ENCODE measurements at places on chromosomes 1 and 21.

DNA sequence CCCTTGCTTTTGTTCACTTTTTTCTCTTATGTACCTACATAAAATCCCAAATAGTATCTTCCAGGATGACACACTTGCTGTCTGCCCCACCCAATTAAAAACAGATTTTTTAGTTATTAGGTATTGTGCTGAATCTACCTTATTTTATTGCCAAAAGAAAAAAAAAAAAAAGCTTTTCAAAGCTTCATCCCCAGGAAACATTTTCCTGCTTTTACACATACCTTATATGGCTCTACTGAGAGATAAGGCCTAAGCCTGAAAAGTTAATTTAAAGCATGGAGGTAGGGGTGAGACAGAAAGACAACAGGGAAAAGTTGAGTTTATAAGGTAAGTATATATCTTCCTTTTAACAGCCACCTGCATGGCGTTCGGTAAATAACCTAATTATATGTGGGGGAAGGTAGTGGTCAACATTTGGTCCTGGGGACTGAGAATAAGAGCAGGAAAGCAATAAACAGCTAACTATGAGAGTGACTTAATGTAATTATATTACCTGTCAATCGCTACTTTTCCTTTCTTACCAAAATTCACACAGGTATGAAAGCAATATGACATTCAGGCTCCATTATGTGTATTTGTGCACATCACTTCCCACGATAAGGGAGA is 54.6 kb upstream of the BOLA1 start:
- no peak for DNase-seq

DNA sequence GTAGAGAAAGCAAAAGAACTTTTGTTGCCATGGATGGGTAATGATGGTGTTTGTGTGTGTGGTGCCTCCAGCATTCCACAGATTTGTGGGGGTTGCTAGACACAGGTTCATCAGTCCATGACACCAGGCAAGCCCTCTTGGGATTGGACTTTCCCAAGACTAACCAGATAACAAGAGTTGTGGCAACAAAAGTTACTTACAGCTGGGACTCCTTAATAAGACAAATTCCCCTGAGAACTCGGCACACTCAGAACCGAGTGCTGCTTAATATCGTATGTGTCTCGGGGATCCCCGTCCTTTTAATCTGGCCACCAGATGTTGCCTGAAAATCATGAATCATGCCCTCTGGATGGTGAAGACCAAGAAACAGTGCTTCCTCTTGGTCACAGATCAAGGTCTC is 193.3 kb downstream of the AJAP1 start:
- no peak for DNase-seq

- no peak for DNase-seq
Measured at GRCh38 chr1:32427264-32427963, 33.2 kb upstream of the BSDC1 start.

GRCh38 chr1:183633676-183634343 is 1.8 kb downstream of the ARPC5 start:
- DNase-seq, result no peak

DNA sequence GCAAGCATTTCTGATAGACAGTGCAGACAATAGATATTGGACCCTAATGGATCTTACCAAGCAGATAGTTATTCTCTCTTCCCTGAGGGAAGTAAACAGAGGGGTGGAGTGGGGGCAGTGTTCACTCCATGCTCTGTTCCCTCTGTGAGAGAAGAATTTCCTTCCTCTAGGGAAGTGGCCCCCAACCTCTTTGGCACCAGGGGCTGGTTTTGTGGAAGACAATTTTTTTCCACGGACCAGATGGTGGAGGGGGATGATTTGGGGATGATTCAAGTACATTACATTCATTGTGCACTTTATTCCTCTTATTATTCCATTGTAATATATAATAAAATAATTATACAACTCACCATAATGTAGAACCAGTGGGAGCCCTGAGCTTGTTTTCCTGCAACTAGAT is 459.9 kb downstream of the ADGRL2 start:
- no peak for DNase-seq

DNA sequence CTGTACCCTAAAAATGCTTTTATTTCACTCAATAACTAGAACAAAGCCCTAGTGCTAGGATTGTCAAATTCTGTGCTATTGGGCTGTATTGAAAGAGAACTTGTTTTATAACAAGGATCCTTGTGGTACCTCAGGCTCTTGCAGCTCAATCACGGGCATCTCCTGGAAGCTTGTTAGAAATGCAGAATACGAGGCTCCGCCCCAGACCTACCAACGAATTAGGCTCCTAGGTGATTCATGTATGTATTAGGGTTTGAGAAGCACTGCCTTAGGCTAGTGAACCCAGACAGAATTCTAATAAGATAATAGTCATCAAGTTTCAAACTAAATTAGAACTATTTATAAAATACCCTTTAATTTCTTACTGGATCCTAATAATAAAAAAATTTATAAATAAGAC is 45.6 kb downstream of the ZZZ3 start:
- no peak for DNase-seq

DNA sequence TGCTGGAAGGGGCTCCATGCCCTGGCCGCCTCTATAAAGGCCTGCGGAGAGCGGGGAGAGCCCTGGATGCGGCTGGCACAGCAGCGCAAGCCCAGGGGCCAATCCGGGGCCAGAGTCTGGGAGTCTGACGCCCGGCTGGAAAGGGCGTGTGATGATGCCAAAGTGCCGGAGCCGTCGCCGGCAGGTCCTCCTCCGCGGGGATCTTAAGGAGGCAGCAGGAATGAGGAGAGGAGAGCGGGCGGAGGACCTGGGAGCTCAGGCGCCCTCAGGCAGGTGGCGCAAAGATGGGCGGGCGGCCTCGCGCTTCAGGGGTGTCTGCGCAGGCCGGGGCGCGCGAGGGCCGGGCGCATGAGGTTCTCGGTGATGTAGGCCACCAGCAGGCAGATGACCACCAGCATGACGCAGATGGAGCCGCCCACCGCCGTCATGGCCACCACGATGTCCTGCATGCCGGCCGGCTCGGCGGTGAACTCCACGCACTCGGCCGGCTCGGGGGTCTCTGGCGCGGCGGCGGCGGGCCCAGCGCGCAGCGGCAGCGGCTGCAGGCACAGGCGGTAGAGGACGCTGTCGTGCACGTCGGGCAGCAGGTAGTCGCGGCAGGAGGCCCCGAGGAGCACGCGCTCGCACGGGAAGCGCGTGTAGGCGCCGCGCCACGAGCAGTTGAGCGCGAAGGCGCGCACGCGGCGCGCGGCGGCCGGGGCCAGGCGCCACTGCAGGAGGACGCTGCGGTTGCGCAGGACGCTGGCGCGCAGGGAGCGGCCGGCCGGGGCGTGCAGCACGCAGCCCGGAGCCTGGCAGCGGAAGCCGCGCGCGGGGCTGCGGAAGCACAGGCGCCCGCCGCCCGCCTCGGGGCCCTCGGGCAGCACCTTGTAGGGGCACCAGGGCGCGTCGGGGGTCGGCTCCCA is 653 bp downstream of the FNDC10 start:
- DNase-seq, result peak; percentile 33

DNA sequence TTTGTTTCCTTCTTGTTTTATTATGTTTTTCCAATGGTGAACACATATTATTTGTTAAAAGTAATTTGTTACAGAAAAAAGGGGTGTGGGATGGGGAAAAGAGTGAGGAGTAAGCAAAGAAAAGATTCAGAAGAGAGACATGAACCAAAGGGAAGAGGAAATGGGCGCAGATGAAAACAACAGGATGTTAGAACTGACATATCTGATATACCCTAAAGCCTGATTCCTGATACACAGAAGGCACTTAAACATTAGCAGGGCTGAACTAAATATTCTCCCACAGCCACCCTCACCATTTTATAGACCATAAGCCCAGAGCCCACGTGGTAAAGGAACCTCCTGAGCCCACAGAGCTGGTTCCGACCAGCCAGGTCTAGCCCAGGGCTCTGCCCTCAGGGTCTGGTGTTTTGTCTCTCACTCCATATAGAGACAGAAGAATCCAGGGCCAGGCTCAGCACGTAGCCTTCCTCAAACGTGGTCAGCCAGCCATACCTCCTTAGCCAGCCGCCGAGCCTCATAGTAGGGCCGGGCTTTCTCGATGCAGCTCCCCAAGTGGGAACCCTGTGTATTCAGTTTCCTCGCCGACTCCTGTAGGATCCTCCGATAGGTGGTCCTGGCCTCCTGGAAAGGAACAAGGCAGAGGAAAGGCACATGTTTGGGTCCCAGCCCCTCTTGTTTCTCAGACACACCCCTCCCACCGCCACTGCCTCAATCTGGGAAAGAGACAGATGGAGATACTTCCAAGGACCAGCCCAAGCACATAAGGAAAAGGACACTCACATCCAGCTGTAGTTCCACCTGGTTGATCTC is 9.5 kb downstream of the SH3BP5L start:
- DNase-seq, result no peak

GRCh38 chr1:214548271-214548670 is 3.1 kb downstream of the PTPN14 start:
- no peak for DNase-seq

DNA sequence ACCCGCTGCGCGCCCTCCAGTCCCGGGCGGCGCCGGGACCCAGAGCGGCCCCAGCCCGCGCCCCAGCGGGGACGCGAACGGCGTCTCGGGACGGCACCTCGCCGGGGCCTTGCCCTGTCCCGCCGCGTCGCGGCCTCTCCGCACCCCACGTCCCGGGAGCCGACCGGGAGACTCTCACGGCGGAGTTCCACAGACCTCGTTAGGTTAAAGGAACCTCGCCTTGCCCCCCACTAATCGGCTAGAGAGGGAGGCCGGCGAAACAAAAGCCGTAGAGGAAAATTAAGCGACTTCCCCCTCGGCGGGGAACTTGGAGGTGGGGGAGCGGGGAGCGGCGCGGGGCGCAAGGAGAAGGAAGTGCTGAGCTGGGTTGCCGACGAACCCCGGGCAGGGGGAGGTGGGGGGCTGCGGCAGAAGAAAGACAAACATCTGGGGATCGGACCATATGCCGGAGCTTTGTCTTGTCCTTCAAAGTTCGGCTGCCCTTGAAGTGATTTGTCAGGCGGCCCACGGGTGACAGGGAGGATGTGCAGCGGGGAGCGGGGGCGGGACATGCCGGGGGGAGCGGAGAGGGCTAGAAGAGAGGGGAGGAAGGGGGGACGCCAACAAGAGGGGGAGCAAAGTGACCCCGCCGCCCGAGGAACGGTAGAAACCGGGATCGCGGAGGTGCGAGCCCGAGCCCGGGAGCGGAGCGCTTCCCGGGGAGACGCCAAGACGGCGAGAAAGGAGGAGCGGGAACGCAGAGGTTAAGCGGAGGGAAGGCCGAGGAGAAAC is 120.0 kb upstream of the RRP15 start:
- no peak for DNase-seq

- no peak for DNase-seq
Measured at GRCh38 chr1:90417126-90417525, 300.0 kb downstream of the BARHL2 start.

- DNase-seq, result no peak
Measured at GRCh38 chr1:232413674-232414073, 216.3 kb downstream of the SIPA1L2 start.

- no peak for DNase-seq
Measured at GRCh38 chr1:41773842-41774241, 144.9 kb downstream of the HIVEP3 start.

DNA sequence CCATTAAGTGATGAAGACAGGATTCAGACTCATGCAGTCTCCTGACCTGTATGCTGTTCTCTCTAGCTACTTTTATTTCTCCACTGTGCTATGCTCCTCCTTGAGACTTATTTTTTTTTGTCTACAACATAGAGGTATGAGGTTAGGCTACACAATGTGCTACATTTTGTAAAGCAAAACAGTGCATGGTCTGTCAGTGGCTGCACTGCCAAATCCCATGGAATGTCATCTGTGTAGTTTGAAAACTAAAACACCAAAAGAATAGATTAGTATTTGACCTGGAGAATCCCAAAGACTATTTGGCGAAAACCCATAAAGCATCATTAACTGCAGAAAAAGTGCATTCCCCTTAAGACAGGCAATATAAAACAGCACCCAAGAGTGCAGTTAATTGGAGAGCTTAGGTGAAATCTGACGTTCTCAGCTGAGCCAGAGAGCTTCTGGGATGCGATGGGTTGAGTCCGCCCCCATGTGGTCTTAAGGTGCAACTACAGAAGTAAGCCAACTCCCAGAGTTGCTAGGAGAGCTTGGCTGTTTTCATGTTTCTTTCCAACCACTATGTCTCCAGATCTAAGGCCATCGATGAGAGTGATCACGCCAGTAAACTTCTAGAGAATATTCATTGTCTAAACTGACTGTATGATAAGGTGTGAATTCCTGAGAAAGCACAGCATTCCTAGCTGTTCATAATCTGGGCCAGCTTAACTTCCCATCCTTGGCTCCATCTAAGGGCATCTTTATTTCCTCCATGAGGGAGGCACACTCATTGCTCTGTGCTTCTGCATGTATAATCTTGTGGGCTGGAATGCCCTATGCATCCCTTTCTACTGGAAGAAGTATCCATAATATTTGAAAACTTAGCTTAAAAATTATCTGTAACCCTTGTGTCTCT is 20.7 kb upstream of the CYP2J2 start:
- peak; percentile 42 for DNase-seq

GRCh38 chr1:56527548-56528302 is 51.6 kb downstream of the PLPP3 start:
- no peak for DNase-seq

GRCh38 chr1:182817802-182818201 is 21.3 kb upstream of the DHX9 start:
- DNase-seq, result no peak

DNA sequence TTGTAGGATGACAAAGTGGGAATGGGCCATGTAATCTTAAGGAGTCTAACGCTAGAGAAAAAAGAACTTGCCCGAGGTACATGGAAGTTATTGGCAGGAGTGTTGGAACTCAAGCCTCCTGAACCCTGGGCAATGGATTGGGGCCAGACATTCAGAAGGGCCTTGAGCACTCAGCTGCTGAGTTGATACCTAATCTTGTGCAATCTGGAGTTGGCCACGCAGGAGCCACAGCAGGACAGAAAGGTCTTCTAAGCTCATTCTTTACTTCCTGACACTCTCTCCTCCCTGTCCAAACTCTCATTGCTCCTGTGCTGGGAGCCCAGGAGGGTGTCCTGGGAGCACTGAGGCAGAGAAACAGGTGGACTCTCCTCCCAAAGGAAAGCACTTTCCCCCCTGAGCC is 25.1 kb upstream of the CSF1 start:
- no peak for DNase-seq

DNA sequence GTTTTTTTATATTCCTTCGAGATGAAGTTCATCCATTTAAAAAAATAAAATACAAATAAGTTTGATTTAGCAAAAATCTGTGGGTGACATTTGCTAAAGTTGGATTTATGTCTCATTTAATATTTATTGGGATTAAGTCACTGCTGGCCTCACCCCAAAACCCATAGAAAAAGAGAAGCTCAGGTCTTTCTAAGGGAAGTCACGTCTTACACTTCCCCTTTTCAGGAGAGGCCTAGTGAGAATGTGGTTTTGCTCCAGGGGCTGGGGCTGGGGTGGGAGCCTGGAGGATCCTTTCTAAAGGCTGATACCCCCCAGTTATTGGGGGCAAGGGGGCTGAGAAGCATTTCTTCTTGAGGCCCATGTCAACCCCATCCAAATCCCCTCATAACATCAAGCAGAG is 300.3 kb downstream of the DSCAM start:
- no peak for DNase-seq

- DNase-seq, result no peak
Measured at GRCh38 chr1:164794356-164794755, 235.4 kb downstream of the PBX1 start.
